ENCODE measurements at places on chromosomes 11 and 22.

DNA sequence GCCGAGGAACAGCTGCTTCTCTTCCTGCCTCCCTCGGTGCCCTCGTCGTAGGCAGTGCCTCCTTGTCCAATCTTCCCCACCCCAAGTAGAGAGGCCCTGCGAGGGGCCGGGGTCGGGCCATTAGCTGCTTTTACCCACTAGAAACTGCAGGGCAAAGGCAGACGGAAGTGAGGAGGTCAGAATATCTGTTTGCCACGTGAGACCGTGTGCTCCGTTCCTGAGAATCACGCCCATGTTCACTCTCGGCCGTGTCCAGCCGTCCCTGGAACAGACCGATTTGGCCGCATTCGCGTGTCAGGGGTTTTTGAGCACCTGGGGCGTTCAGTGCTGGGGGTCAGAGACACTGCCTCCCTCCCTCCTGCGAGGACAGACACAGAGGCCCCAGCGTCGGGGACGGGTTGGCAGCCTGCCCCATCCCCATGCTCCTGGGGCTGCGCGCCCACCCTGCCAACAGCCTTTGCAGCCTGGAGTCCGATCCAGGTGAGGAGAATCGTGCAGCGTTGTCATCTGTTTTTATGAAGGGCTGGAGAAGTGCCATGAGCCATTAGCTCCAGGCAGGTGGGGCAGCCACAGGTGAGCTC lies 982.2 kb downstream of the BRD1 start:
- no peak for DNase-seq

DNA sequence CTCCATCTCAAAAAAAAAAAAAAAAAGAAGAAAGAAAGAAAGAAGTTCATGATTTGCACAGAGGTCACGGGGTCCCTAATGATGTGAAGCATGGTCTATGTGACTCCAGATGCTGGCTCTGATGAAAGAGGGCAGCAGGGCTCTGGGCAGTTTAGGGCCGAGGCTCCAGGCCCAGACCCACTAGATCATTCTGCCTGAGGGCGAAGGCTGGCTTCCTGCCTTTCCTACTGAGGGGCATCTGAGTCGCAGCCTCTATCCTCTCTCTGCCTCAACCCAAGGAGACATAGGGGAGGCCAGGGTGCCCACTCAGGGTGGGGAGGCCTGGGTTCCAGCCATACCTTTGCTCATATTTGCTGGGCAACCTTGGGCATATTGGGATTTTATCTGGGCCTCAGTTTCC lies 4.8 kb downstream of the SLC35E4 start:
- DNase-seq, result no peak

DNA sequence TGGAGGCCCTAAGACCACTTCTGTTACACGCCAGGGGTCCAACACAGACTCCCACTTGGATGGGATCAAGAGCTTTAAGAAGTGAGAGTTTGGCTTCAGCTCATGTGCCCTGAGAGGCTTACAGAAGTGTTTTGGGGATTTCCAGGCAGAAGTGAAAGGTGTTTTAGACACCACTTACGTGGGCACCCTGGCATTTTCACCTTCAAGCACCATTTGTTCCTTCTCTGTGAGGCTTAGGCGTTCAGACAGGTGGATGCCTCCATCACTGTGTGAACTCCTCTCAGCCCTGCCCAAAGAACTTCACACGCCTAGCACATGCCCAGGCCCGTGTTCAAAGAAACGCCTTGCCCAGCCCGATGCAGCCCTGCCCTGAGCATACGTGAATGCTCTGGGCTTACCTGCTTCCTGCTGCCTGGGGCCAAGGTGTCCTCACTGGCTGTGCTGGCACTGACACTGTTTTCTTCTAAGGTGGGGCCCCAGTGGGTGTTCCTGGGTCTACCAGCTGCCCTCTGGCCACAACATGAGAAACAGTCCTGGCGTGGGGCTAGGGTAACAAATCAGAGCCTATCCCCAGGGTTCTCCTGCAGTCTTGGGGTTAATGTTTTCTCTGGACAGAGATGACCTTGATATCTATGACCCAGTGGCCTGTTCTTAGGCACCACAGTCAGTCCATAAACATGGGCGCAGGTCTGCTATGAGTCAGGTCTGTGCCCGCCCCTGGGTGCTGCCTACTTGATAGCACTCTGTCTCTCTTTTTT lies 34.0 kb downstream of the AMPD3 start:
- DNase-seq, result no peak

DNA sequence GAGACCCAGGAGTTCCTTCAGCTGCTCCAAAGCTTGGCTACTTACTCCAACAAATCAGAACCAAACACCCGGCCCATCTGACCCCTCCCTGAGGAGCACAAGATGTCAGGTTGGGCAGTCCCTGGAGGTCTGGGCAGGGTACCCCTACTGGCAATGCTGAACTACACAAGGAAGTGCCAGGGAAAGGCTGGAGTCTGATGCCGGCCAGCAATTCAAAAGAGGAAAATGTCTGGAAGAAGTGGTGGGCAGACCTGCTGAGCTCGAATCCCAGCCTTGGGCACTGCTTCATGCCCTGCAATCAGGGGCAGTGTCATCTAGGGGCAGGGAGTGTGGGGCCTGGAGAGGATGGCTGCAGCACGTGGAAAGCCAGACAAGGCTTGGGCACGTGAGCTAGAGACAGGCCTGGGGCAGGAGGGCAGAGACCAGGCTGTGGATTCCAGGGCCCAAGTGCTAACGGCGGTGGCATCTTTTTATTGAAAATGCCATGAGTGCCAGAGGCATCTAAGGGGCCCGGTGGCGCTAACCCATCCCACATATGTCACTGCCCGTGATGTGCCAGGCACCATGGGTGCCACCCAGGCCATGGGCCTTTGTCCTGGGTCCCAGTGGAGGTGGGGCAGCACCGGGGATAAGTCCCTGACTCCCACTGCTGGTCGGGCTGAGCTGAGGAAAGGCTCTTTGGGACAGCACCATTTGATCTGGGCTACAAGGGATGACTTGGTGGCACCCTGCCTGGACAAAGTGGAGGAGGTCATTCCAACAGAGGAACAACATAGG lies 97.9 kb upstream of the PITPNB start:
- no peak for DNase-seq

- DNase-seq, result no peak
These were observed 41.2 kb upstream of the ALX4 start for GRCh38 chr11:44351006-44351660.

GRCh38 chr11:111059726-111060125 lies 185.8 kb upstream of the POU2AF2 start:
- no peak for DNase-seq

Data from K562 (cell line).